ENCODE measurements at places on chromosomes 12 and 14. TPM values are rescaled to one million over a fixed set of nuclear protein-coding genes. Genes with fewer than 3 reads are reported as not detected.

GRCh38 chr12:130977743-130978095, 24.0 kb downstream of the ADGRD1 start:
- DNase-seq: no peak

- DNase-seq: no peak
Observed at GRCh38 chr12:42187799-42188198, 43.1 kb upstream of the GXYLT1 start.

RNASE3 gene
- total RNA-seq: 0.48 TPM

DNA sequence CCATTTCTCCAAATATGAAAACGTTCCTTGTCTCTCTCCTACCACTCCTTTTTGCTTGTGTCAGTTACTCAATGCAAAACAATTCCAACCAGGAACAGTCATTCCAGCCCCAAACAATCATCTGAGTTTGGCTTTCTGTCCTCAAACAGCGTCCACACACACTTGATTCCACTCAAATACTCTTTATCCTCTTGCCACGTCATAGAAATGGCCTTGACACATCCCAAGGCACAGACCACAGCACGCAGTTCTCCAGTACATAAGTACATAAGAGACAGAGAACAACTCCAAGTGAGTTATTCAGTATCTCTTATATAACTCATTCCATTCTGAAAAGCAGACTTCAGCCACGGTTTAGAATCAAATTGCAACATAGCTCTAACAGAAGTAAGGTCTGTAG, 299.2 kb downstream of the RPS29 start:
- no peak for DNase-seq

WNK1 gene
- 199 TPM for total RNA-seq

GRCh38 chr14:97626088-97626487, 828.9 kb downstream of the VRK1 start:
- no peak for DNase-seq

- no peak for DNase-seq
Observed at GRCh38 chr12:69822201-69822860, 2.7 kb upstream of the MYRFL start.

DNA sequence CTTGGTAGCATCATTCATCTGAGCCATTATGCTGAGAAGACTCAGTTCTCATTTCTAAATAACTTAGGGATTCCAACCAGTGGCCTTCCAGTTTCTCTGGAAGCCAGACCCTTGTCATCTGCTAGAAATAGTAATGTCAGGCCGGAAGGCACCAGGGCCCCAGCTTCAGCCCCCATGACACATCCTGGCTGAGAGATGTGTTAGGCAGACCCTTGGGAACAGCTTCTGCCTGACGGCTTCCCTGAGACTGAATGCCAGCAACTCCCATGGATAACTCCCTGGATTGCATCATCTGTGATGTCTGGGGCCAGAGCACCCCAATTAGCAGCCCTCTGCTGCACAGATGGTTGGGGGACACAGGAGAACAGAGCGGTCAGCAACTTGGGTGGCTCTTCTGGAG, 583.5 kb upstream of the TBX3 start:
- DNase-seq: peak; percentile 83

DNA sequence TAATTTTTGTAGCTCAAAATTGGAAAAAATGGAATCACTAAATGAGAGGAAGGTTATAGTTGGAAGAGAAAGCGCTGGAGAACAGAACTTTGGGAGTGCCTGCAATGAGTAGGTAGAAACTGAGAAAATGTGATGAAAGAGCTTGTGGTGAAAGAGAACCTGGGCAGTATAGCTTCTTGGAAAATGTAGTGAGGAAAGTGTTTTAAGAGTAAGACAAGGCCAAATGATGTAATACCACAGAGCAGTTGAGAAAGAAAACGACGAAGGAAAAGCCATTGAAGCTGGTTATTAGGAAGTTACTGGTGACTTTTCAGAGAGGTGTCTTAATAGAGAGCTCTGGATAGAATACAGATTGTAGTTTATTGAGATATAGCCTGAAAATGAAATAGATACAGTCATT, 255.3 kb downstream of the AEBP2 start:
- no peak for DNase-seq

AKAP3 gene
- 1.2 TPM for total RNA-seq

- no peak for DNase-seq
Observed at GRCh38 chr12:65570451-65571130, 253.7 kb upstream of the HMGA2 start.

DNA sequence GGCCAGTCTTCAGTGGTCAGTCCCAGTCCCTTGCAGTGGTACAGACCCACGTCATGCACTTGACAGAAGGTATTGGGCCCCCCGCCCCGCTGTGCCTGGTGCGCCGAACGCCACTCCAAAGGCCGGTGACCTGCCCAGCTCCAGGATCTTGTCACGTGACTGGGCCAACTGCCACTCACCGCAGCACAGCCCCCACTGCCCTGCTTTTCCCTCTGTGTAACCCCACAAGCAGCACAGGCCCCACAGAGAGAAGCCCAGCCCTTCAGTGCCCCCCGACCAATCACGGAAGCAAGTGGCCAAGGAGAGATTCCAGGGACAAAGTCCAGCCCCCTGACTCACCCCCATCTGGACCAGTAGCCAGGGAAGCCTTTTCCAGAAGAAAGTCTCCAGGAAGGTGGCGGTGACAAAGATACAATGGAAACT, 498 bp downstream of the GPR132 start:
- peak; percentile 82 for DNase-seq

- no peak for DNase-seq
Observed at GRCh38 chr14:76699939-76700590, 61.2 kb upstream of the VASH1 start.

PTPN21 gene
- 44.0 TPM for total RNA-seq

DNA sequence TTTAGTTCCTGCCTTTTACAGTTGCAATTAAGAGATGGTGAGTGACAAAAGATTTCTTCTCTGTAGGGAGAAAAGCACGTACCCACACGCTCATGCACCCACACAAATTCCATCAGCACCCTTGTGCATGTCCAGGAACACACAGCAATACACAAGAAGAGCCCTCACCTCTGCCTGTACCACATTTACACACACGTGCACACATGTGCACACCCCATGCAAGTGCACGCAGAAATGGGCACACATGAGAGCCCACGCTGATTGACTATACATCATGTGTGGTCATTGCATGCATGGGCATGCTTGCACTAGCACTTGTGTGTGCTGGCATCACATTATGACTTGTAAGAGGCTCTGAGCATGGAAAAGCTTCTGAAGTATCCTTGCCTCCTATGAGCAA, 70.5 kb downstream of the SERPINA3 start:
- no peak for DNase-seq

COCH gene
- 1.2 TPM for total RNA-seq

- DNase-seq: peak; percentile 76
Observed at GRCh38 chr12:53482626-53483168, 16.6 kb downstream of the MAP3K12 start.

DNA sequence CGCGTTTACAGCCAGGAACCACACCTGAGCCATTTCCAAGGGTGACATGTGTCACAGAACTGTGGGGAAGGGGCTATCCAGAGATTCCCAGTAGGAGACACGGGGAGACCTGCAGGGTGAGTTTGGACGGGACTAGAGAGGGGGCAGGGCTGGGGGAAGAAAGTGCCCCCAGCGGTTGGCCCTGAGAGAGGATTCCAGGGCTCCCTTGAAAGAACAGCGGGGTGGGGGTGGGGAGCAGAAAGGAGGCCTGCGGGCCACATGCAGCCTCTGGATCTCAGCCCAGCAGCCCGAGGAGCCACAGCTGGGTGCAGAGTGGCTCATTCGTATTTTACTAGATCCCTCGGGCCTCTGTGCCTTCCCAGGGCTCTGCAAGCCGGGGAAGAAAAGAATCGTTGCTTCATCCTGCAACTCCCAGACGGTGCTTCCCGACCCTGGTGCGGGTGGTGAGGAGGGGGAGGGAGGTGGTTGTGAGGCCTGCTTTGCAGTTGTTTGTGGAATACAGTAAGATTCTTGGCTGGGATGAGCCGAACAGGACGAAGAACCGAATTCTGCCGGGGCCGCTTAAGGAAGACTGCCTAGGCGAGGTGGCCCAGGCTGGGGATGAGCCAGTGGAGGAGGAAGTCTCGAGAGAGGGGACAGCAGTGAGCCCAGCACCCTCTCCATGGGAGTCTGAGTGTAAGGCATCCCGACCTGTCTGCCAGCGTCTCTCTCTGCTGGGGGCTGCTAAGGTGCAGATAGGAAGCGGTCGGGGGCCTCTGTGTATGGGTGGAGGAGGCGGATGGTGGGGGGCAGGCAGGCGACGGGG, 36.1 kb upstream of the ANKRD9 start:
- DNase-seq: no peak

TAS2R14 gene
- 5.5 TPM for total RNA-seq

DNA sequence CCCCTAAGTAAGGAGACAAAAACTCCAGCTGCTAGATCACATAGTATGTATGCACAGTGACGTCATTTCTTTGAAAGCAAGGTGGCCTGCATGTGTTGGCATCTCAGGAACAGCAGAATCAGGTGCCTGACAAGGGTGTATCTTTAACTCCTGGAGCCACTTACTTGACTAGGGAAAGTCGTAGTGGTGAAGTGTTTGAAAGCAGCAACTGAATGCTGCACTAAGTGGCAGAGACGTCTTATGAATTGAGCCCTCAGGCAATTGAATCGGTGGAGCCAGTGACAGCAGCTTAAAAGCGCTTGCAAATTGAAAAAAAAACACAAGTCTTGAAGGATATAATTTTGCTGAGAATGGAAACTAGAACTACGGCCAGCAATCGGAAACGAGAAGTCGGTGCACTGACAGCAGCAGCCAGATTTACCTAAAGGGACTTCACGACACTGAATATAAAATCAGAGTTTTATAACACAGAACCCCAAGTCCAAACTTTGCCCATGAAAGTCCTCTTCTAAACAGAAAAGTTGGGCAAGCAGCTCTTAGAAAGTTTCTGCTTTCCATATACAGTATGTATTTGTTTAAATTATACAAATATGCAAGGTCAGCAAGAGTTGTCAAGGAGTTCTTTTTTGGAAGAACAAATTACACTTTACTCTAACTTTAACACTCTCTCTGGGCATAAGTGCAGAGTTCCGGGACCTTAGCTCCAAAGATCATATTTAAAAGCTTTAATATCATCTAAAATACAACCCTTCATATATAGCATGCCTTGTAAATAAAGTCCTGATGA, 1.1 kb downstream of the IGF1 start:
- DNase-seq: no peak

- no peak for DNase-seq
Observed at GRCh38 chr12:40045656-40046055, 60.2 kb downstream of the SLC2A13 start.

DNA sequence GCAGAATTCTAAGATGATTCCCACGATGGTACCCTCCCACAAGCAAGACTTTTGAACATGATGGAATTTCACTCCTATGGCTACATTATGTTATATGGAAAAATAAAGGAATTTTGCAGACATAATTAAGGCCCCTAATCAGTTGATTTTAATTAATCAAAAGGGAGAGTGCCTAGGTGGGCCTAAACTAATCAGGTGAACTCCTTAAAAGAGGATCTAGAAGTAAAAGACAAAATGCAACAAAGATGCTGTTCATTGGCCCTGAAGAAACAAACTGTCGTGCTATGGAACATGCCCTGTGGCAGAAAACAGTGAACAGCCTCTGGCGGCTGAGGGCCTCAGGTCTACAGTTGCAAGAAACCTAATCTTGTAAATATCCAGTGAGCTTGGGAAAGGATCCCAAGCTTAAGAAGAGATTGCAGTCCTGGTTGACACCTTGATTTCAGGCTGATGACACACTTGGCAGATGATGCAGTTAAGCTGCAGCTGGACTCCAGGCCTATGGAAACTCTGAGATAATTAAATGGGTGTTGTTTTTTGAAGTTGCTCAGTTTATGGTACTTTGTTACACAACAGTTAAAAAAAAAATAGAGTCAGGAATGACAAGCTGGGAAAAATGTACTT, 13.8 kb downstream of the TMCC3 start:
- no peak for DNase-seq

- no peak for DNase-seq
Observed at GRCh38 chr14:77554816-77555599, 56.4 kb upstream of the ISM2 start.

GRCh38 chr14:75910048-75910447, 71.7 kb downstream of the TGFB3 start:
- no peak for DNase-seq

DNA sequence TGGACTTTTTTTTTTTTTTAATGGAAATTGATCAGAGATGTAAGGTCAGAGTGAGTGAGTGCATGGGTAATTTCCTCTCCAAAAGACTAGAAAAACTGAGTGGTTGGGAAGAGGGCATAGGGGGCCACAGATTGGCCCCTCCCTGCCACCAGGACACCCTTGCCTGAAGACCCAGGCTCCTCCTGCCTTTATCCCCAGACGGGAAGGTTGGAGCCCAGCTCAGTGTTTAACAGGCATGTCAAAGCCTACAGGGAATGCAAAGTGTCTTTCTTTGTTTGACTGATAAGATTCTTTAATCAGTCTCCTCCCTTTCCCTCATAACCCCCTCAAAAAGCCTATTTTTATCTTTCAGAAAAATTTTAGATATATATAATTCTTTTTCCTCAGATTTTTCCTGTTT, 50.3 kb downstream of the IRAK3 start:
- DNase-seq: no peak

- DNase-seq: no peak
Observed at GRCh38 chr14:75445236-75445635, 17.4 kb downstream of the JDP2 start.

- DNase-seq: no peak
Observed at GRCh38 chr14:64726585-64726890, 22.3 kb downstream of the PLEKHG3 start.

NANOG gene
- total RNA-seq: 0.56 TPM

- no peak for DNase-seq
Observed at GRCh38 chr12:75345531-75345930, 11.1 kb downstream of the GLIPR1L1 start.

GRCh38 chr12:13676880-13677279, 304.5 kb downstream of the GRIN2B start:
- DNase-seq: no peak

- DNase-seq: no peak
Observed at GRCh38 chr12:65977384-65977783, 153.1 kb downstream of the HMGA2 start.

- no peak for DNase-seq
Observed at GRCh38 chr12:29703528-29703927, 80.2 kb downstream of the TMTC1 start.

DNA sequence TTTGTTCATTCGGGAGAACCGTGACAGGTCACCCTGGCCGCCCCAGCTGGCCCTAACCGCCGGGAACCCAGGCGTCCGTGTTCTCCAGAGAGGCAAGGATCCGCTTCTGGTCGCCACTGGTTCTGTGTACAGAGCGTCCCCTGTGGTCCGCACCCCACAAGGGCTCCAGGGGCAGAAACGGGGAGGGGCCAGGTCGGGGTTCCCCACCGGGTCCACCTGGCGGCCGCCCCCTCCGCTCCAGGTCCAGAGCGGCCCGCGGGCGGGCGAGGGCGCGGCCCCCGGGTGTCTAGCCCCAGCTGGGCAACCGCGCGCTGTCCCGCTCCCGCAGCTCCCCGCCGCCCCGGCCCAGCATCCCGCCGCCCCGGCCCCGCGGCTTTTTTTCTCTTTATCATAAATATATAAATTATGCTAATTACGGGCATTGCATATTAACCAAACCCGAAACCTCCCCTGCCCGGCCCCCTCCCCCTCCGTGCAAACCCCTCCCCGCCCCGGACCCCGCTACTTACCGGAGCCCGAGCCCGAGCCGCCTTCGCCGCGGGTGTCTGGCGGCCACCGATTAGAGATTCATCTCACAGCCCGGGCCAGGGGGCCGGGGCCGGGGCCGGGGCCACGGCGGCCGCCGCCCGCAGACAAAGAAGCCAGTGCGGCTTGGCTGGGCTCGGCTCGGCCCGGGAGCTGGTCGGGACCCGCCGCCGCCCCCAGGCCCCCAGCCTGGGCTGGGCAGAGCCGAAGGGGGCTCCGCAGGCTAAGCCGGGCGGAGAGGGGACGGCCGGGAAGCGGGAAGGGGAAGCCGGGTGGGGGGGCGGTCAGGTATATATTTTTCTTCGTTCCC, 512 bp downstream of the POU6F1 start:
- peak; percentile 87 for DNase-seq

RGS6 gene
- total RNA-seq: 1.1 TPM
